ENCODE measurements at places on chromosomes 3 and 15.

DNA sequence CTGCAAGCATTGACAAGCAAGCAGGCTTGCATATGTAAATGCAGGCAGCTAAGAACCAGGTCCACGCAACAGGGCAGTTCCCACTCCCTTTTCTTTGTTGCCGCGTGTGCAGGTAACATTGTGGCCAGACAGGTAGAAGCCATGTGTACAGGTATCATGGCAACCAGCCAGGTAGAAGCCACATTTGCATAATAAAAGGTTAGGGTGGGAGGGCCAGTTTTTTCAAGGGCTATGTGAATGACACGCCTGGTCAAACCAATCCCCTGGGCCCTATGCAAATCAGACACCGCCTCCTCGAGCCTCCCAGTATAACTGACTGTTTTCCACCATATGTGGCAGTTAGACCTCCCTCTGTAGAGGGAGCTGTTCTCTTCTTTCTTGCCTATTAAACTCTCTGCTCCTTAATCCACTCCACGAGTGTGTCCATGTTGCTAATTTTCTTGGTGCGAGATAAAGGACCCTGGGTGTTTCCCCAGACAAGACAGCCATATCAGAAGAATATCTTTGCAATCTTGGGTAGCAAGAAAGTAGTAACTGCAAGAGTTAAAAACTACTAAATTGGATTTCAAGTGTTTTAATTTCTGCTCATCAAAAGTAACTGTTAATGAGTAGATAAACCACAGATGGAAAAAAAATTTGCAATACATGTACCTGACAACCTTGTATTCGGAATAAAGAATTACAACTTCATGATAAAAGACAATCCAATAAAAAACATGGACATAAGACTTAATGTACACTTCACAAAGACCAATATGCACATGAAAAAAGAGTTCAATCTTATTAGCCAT, 21.8 kb downstream of the PCOLCE2 start:
- DNase-seq: no peak

- no peak for DNase-seq
Observed at GRCh38 chr3:23019596-23020300, 183.4 kb upstream of the UBE2E2 start.

GRCh38 chr3:63355809-63356208, 77.7 kb downstream of the SYNPR start:
- no peak for DNase-seq

DNA sequence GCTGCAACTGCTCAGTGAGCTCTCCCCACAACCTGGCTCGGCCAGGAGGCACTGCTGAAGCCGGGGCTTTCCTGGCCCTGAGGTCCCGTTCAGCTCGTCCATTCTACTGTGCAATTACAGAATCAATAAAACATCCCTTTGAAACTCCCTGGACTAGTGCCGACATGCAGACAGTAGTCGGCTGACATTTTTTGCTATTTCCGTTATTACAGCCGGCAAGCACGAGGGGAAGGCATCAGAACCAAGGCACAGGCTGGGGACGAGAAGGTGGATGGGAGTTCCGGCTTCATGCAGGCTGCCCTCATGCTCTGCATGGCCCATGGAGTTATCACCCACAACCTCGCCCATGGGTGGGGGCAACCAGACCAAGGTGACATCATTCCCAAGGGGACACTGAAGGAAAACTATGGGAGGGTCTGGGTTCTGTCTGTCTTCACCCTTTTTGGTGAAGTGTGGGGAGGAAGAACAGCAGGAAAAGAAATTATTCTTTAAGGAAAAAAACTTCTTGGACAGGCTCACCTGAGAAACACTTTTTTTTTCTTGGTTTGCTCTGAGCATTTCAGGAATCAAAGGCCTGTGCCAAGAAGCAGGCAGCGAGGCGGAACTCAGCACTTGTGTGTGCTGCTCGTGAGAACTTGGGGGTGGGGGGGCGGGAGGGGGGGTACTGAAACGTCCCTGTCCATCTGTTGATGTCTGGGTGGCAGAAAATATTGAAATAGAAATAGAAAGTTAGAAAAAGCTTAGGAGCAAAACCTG, 154.5 kb downstream of the FOXP1 start:
- no peak for DNase-seq

GRCh38 chr3:127760791-127761440, 61.4 kb downstream of the MGLL start:
- DNase-seq: no peak

Data from stimulated activated CD8-positive, alpha-beta memory T cell treated with anti-CD3 and anti-CD28 coated beads, Interleukin-15, amount 100 ng/mL, for 48 hours (primary cell).